GM20000 (cell line): ENCODE measurements at places on chromosomes 3 and 15.

DNA sequence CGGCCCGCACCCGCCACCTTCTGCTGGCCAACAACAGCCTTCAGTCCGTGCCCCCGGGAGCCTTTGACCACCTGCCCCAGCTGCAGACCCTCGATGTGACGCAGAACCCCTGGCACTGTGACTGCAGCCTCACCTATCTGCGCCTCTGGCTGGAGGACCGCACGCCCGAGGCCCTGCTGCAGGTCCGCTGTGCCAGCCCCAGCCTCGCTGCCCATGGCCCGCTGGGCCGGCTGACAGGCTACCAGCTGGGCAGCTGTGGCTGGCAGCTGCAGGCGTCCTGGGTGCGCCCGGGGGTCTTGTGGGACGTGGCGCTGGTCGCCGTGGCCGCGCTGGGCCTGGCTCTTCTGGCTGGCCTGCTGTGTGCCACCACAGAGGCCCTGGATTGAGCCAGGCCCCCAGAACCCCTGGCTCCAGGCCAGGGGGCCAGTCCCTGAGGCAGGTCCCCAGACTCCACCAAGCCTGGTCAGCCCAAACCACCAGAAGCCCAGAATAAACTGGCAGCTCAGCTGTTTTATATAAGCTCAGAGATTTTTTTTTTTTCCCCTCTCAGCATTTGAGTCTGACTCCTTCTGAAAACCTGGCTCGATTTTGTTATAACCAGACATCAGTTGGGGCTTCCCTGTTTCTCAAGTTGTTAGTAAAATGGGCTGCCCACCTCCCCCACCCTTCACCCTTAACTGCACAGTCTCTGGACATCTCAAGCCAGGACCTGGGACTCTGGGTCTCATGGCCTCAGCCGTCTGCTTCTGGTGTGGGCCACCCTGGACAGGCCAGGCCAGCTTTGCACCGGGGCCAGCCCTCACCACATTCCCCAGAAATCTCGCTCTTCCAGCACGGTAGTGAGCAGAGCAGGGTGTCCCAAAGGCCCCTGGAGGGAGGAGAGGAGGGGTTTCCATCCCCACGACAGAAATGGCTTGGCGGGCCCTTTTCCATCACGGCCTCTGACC, 1.6 kb downstream of the GP9 start:
- no peak for DNase-seq

DNA sequence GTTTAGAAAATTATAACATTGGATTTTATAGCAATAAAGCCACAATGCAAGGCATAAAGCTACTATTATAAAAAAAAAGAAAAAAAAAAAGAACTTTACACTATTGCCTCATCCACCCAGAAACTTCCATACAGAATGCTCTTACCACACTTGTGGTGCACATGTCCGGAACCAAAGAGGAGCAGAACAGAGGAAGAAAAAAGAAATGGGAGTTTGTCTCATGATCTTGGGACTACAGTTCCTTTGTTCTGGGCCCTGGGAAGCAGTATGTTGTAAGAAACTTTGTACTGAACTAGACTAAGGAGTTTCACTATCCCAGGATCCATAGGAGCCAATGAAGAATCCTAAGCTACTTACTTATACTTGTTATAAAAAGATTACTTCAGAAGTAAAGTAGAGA, 36.1 kb downstream of the FMN1 start:
- DNase-seq = no peak

DNA sequence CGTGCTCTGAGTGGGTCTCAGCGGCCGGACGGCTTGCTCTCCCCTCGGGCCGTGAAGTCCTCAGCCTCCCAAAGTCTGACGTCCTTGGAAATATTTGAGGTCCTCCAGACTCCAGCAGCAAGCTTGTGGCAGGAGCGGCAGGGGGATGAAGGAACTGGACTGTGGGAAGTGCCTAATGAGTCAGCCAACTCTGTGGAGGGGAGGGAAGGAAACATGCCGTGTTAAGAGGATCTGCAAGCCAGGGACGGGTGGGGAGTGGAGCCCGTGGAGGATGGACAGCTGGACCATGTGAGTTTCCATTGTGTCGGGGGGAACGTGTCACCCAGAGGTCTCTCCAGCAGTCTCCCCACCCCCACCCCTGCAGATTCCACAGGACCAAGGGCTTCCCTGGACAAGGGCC, 39.4 kb upstream of the IDH2 start:
- no peak for DNase-seq

DNA sequence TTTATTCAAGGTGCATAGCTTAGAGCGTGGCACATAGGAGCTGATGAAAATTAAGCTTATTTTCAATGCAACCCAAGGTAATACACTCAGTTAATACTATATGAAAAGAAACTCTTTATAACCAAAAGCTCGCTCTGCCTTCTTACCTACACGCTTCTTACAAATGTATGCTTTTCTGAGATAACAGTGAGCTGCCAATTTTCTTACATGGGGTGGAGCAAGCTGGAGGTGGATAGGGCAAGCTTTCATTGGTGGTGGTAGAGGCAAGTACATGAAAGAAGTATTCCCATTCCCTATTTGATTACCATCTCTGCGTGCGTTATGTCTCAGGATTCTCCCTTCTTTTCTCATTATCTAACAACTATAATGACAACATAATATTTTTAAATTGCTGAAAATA, 8.9 kb downstream of the DZIP3 start:
- DNase-seq = no peak

DNA sequence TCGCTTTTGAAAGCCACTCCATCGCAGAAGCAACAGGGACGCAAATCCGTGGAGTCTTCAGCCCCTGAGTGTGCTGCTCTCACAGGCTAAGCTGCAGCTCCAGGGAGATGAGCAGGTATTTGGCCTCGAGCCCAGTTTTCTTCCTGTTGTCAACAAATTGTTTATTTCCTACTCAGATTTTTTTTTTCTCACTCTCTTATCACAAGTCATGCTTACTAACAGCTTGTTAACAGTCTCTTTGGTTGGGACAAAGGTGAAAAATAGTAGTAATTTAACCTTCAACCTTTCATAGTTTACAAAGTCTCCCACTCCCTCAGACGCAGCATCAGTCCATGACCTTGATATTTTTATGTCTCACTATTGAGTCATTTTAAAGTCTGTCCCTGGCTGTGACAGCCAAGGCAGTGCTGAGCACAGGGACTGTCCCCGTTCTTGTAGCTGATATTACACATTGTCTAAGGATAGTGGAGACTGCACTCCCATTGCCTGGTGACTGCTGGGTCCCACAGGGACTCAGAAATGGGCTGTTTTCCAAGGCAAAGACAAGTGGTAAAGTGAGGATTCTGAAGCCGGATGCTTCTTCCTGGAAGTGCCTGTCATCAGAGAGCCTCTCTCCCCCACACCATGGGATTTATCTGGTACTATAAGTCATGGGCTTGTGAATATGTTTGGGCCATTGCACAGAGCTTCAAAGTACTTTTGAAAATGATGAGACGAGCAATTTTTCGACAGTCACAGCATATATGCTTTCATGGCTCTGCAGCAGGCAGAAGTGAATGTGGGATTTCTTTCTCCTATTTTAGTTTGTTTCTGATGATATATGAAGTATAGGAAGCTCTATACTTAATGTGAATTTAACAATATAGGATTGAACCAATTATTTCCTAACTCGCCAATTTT, 59.8 kb upstream of the UNC13C start:
- no peak for DNase-seq

- no peak for DNase-seq
Measured at GRCh38 chr3:180548050-180548449, 53.9 kb upstream of the TTC14 start.

GRCh38 chr15:40951764-40952163, 1.5 kb upstream of the CHAC1 start:
- no peak for DNase-seq

- DNase-seq = no peak
Measured at GRCh38 chr3:145882436-145882835, 278.5 kb downstream of the PLOD2 start.

DNA sequence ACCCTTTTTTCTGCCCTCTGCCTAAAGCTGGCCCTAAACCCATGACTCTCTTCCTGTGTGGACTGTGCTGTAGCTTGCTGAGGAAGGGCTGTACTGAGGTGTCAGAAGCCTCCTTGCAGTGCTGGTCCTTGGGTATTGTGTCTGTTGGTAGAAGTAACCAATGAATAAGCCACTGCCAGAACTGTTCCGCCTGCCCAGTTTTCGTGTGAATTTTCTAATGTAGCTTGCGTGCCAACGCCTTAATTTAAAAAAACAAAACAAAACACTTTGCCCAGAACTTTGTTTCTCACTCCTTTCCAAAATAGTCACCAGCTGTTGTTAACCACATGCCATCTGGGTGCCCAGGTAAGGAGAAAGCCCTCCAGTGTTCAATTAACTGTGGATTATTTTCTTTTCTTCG, 101.9 kb downstream of the KLHL25 start:
- no peak for DNase-seq

DNA sequence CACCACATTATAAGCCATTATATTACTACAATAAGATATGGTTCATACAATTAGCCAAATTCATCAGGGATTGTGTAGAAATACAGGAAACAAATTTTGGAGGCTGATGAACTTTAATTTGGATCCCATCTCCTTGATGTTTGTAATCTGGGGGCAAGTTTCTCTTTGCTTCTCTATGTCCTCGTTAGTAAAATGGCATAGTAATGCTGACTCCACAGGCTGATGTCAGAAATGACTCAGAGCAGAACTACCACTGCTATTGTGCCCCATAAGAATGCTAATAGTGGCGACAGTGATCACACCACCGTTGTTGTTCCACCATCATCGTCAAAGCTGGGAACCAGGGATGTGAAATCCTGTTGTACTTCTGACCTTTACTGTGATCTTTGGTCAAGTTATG, 722.3 kb upstream of the LMCD1 start:
- no peak for DNase-seq

DNA sequence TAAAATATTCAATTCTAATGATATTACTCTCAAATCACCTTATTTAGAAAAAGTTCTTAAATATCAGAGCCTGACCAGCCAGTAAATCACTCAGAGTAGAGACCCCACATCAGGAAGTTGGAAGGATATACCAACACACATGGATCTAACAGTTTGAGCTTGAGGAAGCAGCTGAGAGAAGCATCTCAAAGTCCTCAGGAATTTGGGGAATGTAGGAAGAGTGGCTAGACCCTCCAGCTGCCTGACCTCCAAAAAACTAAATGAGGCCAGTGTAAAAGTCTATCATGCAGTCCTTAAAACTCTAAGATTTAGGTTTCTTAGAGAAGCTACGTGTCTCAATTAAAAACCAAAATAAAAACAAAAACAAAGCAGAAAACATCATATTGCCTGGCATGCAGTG, 55.4 kb downstream of the SETD2 start:
- no peak for DNase-seq

DNA sequence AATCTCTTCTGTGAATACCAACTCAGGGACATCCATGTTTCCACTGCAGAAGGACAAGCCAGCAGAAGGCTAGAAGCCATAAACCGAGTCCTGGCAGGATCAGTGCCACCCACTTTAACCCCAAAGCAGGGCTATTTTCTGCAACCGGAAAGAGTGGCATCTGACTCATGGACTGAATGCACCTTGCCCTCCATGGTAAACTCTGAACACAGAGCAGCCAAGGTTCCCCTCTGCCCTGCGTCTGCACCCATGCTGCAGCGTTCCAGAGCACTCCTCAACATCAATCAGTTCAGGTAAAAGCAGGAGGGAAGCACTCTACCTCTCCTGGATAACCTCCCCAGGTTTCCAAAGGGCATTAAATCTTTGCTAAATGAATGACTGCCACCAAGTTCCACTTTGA, 801 bp upstream of the NGRN start:
- no peak for DNase-seq

GRCh38 chr15:78626381-78626995, 5.7 kb upstream of the CHRNA3 start:
- no peak for DNase-seq

DNA sequence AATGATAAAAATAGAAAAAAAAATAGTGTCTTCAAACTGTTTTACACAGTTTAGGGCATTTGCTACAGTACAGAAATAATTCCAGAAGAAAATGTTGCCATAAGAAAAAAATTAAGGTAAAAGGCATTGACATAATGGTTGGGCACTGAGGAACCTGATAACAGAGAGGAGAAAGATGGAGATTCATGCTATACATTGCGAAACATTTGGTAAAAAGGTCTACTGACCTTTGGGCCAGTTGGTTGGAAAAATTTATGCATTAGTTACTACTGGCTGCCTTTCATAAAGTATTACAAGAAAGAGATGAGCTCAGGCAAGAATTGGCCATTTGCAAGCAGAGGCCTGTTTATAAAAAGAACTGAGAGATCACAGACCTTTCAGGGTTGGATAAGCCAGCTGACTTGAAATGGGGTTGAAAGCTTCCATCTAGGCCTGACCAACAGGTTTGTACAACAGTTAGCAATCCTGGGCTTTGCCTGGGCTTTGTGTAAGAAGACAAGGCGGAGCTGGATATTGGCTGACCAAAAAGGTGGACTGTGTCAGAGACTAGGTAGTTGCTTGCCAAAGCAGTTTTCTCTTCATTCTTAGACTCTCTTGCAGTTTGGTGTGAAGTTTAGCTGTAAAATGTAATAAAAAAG, 166.6 kb upstream of the MCTP2 start:
- no peak for DNase-seq
